ENCODE measurements at places on chromosomes 16 and 17.

DNA sequence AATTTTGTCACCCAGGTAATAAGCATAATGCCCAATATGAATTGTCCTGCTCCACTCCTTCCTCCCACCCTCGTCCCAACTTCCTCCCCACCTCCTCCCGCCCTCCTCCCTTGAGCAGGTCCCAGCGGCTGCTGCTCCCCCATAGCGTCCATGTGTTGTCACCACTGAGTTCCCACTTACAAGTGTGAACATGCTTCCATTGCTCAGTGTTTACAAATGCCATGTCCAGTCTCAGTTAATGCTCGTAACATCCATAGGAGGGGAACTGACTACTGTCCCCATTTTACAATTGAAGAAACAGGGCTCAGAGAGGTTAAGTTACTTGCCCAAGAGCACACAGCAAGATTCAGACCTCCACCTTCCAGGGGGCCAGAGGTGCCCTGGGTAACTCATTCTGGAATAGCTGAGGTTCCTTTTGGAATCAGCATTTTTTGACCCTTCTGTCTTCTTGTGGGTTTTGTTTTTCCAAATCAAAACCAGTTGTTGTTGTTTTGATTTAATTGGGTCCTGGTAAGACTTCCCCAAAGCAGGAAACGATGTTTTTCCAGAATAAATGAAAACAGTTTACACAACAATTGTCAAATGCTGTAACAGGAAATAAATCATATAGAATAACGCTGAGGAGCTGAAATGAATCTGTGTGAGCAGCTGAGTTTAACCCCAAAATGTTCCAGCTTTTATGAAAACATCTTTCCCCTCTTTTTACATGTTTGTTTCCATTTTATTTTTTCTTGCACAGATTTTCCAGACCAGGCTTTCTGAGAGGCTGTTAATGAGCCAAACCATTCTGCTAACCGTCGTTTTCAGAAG is 73.9 kb downstream of the ZDHHC7 start:
- DNase-seq: no peak

GRCh38 chr17:14784997-14785696 is 480.0 kb downstream of the PMP22 start:
- DNase-seq: no peak

DNA sequence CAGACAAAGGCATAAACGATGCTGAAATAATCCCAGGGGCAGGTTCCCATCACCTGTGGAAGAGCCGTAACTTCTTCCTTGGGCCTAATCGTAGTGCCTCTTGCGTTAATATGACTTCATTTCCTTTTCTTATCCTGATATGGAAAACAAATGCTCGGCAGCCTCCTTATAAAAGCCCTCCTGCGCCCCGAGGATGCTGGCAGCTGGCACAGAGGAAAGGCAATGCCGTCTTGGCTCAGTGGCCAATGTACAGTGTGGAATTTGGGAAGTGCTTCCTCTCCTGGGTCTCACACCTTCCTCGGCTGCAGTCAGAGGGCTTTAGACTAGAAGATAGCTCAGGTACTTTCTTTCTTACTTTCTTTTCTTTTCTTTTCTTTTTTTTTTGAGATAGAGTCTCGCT is 3.4 kb downstream of the SCN4A start:
- no peak for DNase-seq

- no peak for DNase-seq
Measured at GRCh38 chr16:35174016-35174415, 1714.6 kb downstream of the TP53TG3F start.

DNA sequence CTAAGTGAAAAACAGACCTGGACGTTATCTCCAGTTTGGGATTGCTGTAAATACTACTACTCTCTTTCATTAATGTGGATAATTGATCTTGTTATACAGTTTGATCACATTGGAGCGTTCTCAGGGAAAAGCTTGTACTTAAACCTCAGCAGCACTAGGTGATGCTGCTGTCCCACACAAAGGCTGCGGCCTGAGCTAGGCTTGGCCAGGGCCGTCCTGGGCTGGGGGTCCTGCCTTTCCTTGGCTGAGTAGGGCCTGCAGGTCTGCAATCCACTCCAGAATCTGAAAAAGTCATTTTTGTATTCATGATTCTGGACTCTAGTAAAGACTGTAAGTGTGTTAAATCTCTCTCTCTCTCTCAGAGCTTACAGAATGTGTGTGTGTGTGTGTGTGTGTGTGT is 23.7 kb upstream of the PMFBP1 start:
- no peak for DNase-seq

- no peak for DNase-seq
Measured at GRCh38 chr17:36602030-36602748, 806 bp downstream of the MRM1 start.

- no peak for DNase-seq
Measured at GRCh38 chr16:23858542-23858941, 22.8 kb downstream of the PRKCB start.

DNA sequence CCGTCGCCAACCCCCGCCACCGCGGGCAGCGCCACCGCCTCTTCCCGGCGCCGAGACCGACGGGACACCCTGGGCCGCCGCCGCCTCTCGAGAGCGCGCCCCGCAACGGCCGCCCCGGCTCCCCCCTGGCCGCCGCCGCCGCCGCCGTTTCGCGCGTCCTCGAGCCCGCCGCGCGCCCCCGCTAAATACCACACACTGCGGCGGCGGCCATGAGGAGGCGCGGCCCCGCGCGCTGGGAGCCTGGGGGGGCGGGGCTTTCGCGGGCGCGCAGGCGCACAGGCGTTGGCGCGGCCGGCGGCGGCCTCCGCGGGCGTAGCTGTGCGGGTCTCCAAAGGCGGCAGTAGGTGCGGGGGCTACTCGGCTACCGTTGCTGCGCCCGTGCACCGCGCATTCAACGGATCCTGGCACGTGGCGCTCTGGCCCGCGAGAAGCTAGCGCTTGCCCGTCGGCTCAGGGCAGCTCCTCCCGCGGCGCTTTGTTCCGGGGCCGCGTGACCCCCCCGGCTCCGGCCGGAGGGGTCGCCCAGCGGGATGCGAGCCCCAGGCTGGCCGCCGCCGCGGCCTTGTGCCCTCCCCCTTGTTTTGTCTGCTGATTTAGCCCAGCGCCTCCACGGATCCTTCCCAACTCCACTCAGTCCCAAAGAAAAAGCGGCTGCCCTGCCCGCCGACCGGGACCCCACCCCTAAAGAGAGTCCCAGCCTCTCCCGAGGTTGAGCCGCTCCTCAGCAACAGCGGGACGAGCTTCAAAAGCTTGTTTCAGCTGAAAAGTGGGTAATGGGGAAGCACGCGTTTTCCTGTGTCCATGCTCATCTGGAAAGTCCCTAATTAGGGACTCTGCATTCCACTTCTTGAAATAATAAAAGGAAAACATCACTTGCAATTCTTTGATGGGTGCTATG is at the start of gene SIAH1:
Gene SIAH1, minus strand, starts transcription at position 161 of the 898 bp plus-strand sequence. CDS start 22,985 bp downstream, outside the sequence.
- peak; percentile 69 for DNase-seq

GRCh38 chr16:80459966-80460365 is 80.8 kb upstream of the DYNLRB2 start:
- no peak for DNase-seq

DNA sequence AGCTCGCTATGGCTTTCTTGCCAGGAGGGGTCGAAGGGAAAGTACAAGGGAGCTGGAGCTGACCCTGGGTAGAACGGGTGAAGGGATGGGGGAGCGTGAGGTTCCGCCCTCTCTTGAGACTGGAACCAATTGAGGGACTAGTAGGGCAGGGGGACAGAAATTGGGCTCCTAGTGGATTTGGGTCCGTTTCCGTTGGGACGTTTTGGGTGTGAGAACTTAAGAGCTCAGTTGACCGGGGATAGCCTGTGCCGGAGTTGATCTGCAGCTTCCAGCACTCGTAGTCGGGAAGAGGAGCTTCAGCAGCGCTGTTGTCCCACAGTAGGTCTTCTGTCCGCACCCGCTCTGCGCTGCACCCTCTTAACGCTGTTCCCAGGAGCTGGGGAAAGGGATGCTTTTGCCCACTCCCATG is 481 bp downstream of the CNTROB start:
- peak; percentile 71 for DNase-seq

- no peak for DNase-seq
Measured at GRCh38 chr16:57642160-57643135, 14.0 kb downstream of the ADGRG1 start.

All from NCI-H510A treated with DMSO at 0.1 percent for 48 hours (cell line).